ENCODE measurements at places on chromosomes 5 and 9.

- no peak for DNase-seq
Measured at GRCh38 chr9:15304632-15305031, 2.4 kb downstream of the TTC39B start.

GRCh38 chr5:151699071-151699901 lies 12.6 kb upstream of the SPARC start:
- DNase-seq = no peak

DNA sequence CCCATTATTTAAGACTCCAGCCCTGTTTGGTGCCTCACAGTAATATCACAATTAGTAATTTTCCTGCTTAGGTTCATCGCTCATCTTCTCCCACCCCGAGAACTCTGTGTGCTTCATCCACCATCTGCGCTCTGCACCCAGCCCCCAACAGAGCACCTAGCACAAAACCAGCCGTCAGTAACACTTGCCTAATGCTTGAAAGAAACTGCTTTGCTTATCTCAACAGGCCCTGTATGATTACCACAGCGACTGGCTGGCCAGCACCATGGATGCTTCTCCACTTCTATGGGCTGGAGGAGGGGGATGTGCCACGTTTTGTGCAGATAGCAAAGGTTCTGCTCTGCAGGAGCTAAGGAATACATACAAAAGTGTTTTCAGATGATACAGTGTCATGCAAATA lies 166.8 kb downstream of the SPOCK1 start:
- no peak for DNase-seq

DNA sequence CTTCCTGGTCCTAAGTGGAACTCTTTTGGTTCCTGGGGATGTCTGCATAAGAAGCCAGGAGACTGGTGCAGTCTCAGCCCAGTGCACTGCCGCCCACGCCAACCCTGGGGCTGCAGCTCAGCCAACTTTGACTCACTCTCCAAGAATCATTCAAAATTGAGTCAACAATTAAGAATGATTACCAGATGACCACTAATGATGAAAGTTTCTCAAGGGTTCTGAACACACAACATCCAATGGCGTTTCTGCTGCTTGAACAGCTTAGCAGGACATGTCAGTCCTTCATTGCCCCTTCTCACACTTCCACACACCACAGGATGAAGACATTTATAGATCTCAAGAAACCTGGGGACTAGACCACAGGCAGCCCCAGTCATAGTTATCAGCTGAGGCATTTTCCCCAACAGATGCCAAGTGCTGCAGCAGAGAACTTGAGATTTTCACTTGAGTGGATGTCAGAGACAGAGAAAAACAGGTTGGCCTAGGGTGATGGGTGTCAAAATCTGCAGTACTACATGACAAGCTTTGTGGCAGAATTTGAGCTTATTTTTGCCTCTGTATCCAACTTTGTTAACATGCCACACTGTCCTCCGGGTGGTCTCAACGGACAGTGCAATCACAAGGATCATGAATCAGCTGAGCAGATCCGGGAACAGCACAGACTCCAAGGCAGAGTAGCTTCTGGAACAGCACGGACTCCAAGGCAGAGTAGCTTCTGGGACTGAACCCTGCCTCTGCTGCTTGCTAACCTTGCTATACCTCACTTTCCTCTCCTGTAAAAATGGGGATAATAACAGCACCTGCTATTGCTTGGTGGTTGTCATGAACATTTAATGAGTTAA lies 356.1 kb downstream of the SPOCK1 start:
- DNase-seq = no peak

DNA sequence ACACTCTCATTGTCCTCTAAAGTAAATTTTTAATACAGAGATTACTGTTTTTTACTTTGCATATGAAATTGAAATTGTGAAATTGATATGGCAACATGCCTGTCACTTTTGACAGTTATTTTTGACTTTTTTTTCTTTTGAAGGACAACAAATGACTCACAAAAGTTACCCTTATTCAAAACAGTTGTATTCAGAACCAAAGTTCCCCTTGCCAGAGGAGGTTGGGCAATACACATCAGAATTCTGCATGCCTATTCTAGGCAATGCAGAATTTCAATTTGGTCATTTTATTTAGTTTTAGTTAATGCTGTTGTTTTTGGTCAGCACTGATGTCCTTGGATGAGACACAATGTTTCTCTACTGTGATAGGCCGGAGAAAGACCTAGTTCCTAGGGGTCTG lies 299.1 kb upstream of the PRR16 start:
- no peak for DNase-seq

DNA sequence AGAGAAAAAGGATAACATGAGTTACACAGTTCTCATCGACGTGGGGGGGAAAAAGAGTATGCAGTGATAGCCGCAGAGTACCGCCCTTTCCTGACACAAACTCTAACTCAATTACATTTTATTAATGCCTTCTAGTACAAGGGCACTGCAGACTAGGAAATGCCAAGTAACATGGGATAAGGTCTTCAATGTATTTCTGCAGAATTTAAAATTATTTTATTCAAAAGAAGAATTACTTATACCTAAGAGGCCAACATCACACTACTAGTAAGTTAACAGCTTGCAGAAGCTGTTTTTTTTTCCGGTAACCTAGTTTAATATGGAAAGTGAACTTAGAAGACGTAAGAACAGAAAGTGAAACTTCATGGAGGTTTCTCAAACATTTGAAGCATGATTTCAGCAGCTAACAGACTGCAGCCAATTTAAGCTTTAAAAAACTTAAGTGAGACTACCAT lies 3.9 kb downstream of the SETX start:
- DNase-seq = no peak

DNA sequence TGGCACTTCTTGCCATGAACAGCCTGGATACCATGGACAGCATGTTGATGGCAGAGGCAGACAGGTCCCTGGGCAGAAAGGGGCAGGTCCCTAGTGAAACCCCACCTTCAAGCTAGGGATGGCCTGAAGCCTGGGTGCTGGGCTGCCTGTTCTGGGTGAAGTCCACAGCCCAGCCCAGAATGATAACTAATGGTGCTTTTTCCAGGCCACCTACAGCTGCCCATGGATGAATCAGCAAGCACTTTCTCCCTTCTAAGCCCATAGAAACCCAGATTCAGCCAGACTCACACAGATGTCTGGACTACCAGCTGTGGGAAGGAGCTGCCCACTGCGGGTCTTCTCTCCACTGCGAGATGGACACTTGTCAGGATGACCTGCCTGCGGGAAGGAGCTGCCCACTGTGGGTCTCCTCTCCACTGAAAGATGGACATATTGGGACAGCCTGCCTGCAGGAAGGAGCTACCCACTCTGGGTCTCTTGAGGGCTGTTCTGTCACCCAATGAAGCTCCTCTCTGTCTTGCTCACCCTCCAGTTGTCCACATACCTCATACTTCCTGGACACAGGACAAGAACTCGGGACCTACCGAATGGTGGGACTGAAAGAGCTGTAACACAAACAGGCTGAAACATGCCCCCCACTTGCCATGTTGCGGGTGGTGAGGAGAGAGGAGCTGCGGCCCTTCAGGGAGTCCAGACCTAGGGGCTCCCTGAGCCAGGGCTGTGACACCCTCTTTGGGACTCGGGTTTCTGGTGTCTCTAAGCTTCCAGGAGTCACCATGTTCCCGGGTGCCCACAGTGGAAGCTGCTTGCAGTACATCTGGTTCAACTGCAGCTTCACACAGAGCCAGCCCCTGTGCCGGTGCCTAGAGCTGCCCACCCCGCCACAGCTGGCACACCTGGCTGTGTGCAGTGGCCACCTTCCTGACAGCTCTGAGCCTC lies 60.7 kb upstream of the SYNPO start:
- DNase-seq = no peak

All from stimulated activated CD4-positive, alpha-beta T cell treated with anti-CD3 and anti-CD28 coated beads, Interleukin-1b, Interleukin-23, amount 100 ng/mL, for 48 hours (primary cell).